ENCODE measurements at places on chromosomes 16 and 17.

DNA sequence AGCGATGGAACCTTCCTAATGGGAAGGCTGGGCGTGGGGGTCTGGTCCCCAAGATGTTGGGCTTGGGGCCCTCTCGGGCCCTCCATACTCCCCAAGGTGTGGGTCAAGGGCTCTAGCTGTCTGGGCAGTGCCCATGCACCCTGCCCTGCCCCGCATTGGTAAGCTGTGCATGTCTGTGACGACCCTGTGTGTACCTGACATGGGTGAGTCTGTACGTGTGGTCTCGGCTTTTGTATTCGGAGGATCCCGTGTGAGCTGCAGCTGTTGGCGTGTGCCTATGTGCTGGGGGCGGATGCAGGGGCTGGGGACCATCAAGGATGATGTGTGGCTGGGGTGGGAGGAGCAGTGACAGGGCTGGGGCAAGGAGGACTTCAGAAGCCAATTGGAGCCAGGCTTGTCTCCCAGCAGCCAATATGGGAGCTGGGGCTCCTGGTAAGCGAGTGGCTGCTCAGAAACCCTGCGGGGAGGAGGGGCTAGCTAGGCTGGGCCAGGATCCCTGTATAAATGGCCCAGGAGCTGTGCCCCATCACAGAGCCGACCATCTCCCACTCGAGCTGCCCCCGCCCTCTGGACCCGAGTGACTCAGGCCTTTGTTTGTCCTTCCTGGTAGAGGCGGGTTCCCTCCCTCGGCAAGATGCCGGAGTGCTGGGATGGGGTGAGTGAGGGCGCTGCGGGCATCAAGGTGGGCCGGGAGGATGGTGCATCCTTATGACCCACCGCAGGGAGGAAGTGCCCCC lies at the start of gene NDRG4:
Gene NDRG4, plus strand, starts transcription at position 529 of the 737 bp plus-strand sequence. Its CDS starts 106 bp downstream, at position 635.
- DNase-seq = peak; percentile 90

DNA sequence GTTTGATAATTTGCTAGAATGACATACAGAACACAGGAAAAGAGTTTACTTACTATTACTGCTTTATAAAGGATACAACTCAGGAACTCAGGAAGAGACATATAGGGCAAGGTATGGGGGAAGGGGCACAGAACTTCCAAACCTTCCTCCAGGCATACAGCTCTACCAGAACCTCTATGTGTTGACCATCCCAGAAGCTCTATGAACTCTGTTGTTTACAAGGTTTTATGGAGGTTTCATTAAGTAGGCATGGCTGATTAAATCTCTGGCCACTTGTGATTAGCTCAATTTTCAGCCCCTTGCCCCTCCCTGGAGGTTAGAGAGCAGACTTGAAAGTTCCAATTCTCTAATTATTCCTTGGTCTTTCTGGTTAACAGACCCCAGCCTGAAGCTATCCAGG lies 60.2 kb upstream of the C17orf78 start:
- DNase-seq = no peak

DNA sequence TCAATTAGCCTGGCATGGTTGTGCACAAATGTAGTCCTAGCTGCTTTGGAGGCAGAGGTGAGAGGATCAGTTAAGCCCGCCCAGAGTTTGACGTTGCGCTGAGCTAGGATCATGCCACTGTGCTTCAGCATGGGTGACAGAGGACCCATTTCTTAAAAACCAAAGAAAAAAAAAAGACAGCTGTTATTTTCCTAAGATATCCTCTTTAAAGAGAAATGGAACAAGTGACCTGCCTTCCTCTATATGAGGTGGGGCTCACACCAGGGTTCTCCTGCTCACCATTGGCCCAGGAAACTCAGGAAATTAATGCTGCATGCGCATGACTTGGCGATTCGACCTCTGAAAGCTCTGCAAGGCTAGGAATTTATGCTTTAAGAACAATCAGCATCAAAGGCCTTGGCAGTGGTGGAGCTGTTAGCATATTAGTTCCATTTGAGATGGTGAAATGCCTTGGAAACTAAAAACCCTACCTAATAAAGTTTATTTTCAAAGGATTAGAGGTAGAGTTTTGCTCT lies 108.3 kb downstream of the RBFOX1 start:
- no peak for DNase-seq

- no peak for DNase-seq
Measured at GRCh38 chr16:15837761-15838160, 19.1 kb downstream of the MYH11 start.

- DNase-seq = peak; percentile 32
Measured at GRCh38 chr16:57141822-57142631, 43.8 kb downstream of the PSME3IP1 start.

DNA sequence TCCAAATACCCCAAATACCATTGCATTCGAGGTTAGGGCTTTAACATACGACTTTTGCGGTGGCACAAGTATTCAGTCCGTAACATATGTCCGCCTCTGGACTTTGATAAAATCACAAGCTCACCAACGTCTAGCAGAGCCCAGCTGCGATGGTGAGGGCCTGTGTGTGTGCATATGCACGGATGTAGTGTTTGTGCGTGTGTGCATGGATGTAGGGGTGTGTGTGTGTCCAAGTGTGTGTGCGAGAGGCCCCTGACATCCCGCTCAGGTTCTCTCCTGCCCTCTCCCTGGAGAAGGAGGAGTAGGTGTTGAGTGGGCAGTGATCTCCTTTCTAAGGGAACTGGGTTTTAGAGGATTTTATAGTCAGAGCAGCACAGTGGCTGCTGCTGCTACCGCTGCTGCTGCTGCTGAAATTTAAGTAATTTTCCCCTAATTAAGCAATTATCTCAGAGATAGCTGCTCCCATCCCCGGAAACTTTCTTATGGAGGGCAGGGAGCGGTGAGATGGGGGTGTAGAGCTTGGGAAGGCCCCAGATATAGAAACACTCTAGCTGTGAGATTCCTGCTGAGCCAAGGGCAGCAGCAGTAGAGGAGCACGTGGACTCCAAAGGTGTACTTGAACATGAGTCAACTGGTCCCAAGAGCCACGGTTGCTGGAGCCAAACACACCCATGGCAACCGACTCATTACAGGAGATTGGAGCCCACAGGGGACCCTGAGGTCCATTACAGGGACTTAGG lies 121.7 kb upstream of the SDK2 start:
- DNase-seq = no peak

DNA sequence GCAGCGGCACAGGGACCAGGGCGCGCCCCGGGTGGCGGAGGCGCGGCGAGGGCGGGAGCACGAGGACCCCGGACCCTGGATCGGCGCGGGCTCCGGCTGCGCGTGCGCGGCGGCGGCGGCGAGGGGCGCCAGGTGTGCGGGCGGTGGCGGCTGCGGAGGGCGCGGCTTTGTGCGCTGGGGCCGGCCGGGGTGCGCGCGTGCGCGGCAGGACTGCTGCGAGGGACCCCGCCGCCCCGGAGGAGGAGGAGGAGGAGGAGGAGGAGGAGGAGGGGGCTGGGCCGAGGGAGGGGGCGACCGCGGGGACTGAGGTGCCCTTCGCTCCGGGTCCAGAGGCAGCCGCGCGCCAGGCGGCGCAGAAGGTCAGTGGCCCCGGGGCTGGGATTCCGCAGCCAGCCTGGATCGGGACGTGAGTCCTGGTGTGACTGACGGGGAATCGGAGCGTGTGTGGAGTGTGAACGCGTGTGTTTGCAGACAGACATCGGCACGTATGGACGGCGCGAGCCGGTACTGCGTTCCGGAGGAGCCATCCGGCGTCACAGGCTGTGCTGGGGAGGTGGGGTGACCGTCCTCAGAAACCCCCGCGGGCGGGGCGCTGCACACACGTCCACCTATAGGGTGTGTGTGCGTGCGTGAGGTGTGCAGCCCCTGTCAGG lies 19.5 kb upstream of the RAP1GAP2 start:
- peak; percentile 35 for DNase-seq

DNA sequence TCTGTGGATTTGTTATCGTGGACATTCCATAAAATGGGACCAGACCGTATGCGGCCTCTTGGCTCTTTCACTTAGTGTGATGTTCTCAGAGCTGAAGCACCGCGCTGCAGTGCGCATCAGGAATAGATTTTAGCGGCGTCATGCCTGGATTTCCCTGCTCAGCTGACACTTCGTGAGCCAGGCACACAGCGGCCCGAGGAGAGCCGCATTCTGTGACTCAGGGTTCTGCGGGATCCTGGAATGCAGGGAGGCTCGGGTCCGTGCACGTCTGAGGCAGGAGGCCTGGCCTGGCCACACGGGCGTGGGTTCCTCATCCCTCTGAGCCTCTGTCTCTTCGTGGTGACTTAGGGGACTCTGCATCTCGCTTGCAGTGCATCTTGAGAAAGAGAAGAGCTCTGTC lies 13.4 kb downstream of the CBFA2T3 start:
- DNase-seq = no peak

DNA sequence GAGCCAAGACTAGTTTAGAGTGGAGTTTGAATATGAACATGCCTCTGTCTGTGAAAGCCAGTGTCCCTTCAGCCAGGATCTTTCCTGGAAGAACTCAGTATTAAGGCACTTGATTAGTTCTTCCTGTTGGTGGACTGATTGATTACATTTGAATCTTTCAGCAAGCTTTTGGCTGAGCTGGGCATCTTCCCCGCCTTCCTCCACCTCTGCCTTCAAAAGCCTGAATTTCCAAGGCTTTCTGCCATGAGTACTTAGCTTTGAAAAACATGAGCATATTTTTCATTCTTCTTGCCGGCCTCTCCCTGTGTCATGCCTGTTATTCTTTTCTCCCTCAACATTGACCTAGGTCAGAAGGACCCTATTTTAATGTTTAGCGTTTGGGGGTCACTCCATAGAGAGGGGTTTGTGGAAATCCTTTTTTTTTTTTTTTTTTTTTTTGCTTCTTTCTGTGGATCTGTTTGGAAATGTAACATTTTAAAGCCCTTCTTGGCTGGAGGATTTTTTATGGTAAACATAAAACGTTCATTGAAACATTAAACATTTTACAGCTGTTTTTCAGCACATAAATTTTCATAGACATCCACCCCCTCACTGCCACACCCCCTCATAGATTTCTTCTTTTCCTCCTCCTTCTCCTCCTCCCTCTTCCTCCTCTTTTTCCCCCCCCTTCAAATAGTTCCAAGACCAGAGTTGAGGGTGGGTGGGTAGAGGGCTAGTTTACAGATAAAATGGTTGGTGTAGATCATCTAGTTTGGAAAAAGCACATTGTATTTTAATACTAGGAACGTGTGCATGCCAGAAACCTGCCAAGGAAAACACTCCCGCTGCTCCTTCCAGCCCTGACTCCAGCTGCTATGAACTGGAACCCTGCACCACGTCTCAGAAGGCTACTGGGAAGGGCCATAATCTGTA lies 645.9 kb downstream of the WWOX start:
- DNase-seq = no peak

DNA sequence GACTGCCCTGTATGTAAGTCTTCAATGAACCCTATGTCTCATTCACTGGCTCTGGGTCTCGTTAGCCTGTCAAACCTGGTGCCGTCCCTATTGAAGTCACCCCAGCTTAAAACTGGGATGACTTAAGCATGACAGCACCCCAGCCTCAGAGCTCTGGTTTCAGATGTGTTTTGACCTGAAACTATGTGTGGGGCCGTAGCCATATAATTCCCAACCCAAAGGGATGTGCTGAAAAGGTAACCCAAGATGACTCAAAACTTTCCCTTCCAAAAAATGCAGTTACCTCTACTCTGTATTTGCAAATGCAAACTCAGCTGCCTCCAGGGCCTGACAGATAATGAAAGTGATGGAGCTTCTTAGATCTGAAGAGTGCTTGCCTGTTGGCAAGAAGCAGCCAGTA lies 478.3 kb upstream of the ERCC4 start:
- no peak for DNase-seq
